ENCODE measurements at places on chromosomes 6 and 20.

DNA sequence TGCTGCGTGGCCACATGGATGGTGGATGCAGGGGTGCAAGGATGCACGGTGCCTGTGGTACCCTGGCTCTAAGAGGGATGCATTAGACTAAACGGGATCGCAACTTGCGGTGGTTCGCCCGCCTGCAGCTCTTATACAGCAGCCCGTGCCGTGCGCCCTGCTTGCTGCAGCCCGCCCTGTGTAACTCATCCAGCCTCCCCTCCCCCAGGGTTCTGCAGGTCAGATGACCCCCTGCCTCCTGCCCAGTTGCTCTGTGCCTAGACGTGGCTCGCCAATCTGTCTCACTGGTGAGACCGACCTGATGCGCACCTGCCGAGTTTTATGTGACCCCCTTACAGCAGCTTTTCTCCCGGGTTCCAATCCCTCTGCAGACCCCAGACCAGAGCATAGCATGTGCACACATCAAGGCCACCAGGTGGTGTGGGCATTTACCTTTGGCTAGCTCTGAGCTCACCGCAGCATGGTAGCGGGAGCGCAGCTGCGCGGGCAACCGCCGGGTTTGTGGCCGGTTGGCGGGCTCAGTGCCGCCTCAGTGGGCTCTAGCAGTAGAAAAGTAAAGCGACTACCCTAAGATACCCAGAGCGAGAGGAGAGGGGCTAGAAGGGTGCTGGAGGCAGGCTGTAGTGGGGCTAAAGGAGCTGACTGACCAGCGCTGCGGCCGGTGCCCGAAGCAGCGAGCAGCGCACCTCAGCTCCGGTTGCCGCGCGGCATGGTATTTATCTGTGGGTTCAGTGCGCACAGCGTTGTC is 693 bp upstream of the GNAS-AS1 start:
- DNase-seq, result no peak

DNA sequence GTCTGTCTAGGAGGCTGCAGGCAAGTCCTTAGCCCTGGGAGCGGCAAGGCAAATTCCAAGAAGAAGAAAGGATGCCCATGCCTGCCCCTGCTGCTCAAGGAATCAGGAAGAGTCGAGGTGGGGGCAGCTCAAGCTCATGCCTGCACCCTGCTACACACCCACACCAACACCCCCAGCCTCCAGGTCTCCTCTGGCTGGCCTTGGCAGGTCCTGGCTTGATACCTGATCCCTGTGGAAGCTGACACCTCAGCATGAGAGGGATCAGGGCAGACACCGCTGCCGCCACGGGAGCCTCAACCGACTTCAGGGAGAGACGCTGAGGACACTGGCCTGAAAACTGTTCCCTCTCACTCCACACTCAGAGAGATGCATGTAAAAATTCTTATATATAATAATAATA is 35.5 kb upstream of the MAFB start:
- DNase-seq, result no peak

DNA sequence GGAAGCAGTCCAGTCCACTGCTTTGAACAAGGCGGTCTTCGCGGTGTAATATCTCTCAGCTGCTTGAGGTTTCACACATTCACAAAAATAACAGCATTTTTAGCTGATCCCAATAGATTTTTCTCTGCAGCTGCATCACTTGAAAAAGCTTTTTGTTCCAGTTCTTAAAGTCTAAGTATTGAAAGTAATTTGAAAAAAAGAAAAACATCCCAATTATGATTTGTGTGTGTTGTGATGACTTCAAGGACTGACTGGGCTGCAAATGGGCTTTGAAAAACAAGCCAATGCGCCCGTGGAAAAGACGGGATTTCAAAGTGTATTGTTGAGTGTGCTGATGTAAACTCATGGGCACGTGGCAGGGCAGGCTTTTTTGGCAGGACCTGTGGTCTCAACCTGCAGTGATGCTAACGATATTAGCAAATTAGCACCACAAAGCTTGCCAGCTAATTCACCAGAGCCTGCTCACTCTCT is 151.1 kb downstream of the TMEM242 start:
- no peak for DNase-seq

- DNase-seq, result no peak
Observed at GRCh38 chr6:63236398-63236817, 25.1 kb downstream of the FKBP1C start.

- DNase-seq, result no peak
Observed at GRCh38 chr6:55019591-55019990, 154.7 kb upstream of the HCRTR2 start.
